GM12892 (cell line): ENCODE measurements at places on chromosomes 2 and 18.

- no peak for DNase-seq
These were observed 8.8 kb upstream of the ITGB6 start for GRCh38 chr2:160208655-160209515.

DNA sequence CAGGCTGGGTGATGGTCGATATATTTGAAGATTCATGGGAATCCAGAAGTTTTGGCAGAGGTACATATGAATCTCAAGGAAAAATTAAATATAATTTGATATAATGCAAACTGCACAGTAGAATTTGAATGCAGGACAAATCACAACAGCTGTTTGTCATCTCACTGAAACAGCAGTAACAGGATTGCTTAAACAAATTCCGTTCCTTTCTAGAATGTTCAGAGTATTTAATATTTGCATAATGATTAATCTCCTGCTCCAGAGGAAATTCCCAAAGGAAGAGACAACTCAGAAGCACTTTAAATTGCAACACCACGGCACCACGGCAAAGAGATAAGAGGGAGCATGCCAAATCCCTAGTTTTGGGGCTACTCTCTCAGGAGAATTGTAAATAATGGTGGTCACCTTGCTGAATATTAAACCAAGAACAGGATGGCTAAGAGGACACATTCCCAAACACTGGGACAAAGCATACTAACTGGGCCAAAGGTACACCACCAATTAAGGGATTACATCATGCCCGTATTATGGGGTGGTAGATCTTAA is 67.8 kb upstream of the MAP4K3 start:
- DNase-seq = no peak

- DNase-seq = no peak
These were observed 91.9 kb upstream of the GPC1 start for GRCh38 chr2:240343548-240343947.

DNA sequence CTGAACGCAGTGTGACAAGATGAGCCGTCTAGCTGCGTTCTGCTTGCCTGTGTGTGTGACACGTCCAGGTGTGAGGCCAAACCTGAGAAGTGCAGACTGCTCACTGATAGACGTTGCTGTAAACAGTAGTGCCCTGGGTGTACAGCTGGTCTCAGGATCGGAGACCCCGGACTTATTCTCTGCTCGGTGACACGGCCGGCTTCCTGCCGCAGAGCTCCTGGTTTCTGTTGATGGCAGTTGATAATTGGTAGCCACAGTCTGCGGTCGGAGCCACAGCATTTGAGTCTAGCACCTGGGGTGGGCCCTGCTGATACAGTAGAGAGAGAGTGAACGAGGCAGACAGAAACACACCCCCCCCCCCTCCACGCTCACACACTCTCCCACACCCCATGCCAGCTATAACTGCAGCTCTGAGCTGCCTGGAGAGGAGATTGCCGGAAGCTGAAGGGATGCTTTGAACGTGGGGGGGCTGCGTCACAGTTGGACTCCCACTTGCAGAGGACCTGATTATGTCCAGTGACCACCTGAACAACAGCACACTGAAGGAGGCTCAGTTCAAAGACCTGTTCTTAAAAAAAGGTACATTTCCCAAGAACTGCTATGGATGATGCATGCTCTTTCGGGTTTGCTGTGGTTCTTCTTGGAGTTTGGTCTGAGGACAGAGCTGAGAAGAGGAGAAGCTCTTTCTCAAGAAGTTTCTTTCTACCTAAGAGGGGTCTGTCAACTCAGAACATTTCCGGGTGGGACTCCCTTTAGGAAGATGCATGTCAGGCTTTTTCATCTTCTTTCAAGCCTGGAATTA is 114.0 kb downstream of the FAM210A start:
- DNase-seq = peak; percentile 50

DNA sequence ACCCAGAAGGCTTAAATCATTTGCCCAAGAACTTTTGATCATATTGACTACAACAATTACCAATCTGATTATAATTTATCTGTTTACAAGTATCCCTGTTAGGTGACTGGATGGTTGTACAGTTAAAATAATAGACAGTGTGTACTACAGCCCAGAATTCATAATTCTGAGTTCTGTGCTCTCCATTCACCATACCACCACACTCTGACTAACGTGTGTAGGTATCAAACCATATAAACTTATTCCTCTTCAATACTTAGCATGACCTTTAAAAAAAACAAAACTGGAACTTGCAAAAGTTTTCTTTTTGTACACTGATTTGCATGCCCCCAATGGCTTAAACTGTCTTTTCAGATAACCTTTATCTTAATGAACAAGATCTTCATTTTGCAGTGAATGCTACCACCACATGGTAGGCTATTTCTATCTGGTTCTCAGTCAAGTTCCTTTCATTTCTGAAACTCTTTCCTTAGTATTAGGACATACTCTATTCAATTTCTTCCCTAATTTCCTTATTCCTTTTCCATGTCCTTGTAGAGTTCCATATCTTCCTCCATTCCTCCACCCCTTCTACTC is 50.9 kb downstream of the SOS1 start:
- no peak for DNase-seq
